ENCODE measurements at places on chromosomes 1 and 21.

DNA sequence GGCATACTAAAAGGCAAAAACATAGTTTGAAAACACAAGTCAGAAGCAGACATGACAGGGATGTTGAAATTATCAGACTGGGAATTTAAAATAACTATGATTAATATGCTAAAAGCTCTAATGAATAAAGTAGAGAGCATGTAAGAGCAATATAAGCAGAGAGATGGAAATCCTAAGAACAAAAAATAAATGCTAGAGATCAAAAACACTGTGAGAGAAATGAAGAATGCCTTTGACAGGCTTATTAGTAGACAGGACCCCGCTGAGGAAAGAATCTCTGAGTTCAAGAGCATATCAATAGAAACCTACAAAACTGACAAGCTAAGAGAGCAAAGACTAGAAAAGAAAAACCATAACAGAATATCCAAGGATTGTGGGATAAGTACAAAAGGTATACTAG lies 93.9 kb downstream of the MPZL1 start:
- no peak for DNase-seq

DNA sequence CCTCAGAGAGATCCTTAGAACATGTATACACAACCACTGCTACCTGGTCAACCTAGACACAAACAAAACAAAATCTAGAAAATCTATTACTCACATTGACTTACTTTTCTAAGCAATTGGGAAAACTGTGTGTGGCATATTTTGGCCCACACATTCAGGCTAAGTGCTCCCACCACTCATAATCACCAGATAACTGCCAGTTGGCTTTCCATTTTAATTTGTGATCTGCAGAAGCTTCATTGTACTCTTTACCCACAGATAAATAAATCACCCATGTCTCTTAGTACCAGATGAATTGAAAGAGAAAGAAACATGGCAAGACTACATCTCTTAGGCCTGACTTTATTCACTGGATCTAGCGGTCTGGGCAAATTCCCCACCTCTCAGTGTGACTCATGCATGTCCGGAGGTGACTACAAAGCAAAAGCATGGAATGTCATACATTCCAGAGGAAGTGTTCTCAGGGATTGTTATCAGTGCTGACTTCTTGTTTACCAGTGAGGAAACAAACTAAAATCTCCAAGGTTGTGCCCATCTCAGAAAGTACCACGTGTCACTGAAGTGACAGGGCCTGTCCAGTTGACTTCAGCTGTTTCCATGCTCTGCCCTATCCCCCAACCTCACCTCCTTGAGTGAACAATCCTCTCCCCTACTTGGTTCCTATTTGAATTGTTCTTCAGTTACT lies 52.4 kb upstream of the BCL10 start:
- peak; percentile 99 for DNase-seq

DNA sequence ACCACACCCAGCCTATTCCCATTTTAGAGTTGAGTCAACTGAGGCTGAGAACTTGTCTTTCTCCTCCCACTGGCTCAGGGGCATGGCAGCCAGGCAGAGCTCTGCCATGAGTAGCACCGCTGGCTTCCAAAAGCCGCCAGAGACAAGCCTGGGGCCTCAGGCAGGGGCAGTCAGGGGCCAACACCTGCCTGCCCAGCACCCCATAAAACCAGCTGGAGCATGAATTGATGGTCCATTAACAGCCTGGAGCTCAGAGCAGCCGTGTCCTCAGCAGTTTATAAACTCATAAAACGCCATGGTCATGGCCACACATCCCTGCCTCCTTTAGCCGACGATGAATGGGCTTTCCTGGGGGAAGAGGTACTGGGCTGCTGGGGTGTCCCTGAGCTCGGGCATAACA lies 50.6 kb upstream of the PAX7 start:
- no peak for DNase-seq

GRCh38 chr1:23343221-23344110 lies 618 bp downstream of the HNRNPR start:
- peak; percentile 87 for DNase-seq

DNA sequence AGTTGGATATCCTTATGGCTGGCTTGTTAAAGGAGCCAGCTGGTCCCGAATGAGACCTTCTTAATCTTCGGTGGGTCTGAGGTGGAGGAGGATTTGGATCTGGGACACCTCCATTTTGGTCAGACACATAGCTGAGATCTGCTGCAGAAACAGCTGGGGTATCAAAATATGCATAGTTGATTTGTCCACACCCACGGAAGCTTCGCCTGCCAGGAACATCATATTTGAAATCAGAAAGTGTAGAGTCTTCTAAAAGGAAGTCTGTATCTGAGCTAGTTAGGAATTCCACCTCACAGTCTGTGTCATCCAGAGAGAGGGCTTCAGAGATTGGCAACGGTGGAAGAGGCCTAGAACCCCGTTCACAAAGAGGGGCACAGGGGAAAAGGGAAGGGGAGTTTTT lies 12.3 kb downstream of the ERRFI1 start:
- no peak for DNase-seq

- DNase-seq, result no peak
These were observed 50.2 kb downstream of the GADD45A start for GRCh38 chr1:67735206-67735605.

- no peak for DNase-seq
These were observed 2.3 kb downstream of the TNNT2 start for GRCh38 chr1:201375169-201375568.

DNA sequence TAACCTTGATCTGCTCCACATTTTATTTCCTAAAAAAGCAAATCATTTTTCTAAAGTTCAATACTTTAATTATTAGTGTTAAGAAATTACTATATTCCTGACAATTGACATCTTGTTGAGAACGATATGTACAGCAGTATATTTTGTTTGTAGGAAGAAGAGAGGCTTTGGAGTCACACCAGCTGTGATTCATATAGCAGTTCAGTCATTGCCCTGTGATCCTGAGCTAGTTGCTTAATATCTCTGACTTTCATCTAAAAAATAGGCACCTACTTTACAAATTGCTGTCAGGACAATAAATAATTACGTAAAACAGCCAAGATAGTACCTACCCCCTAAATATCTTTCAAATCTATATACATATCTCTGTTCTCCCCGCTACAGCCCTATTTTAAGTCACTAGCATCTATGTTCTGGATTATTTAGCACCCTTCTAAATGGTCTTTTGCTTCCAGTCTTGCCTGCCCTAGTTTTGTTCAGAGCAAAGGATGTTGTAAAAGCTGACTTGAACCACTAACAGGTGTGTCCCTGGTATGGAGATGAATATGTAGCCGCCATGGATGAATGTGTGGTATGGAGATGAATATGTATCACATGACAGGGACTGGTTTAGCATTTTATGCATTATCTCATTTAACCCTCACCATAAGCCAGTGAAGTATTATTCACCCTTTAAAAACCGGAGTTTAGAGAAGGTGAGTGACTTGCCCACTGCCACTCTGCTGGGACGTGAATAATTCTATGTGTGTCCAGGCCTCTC lies 42.2 kb downstream of the RNF220 start:
- no peak for DNase-seq

DNA sequence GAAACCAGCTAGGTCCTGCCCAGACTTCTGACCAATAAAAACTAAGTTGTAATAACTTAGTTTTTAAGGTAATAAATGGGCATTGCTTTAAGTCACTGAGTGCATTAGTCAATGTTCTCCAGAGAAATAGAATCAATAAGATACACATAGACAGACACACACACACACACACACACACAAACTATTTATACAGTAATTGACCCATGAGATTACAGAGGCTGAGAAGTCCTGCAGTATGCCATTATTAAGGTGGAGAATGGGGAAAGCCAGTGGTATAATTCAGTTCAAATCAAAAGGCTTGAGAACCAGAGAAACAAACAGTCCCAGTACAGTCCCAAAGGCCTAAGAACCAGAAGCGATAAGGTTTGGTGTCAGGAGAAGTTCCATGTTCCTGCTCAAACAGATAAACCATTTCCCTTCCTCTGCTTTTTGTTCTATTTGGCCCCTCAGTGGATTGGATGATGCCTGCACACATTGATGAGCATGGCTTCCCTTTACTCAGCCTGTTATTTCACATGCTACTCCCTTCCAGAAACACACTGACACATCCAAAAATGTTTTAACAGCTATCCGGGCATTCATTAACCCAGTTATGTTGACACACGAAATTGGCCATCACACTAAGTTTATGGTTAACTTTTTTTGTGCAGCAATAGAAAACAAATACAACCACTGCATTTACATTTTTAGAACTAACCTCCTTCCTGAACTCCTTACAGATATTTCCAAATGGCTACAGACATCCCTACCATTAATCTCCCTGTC lies 828.2 kb upstream of the NCAM2 start:
- no peak for DNase-seq

- DNase-seq, result no peak
These were observed 41.9 kb upstream of the PARP1 start for GRCh38 chr1:226449823-226450222.

DNA sequence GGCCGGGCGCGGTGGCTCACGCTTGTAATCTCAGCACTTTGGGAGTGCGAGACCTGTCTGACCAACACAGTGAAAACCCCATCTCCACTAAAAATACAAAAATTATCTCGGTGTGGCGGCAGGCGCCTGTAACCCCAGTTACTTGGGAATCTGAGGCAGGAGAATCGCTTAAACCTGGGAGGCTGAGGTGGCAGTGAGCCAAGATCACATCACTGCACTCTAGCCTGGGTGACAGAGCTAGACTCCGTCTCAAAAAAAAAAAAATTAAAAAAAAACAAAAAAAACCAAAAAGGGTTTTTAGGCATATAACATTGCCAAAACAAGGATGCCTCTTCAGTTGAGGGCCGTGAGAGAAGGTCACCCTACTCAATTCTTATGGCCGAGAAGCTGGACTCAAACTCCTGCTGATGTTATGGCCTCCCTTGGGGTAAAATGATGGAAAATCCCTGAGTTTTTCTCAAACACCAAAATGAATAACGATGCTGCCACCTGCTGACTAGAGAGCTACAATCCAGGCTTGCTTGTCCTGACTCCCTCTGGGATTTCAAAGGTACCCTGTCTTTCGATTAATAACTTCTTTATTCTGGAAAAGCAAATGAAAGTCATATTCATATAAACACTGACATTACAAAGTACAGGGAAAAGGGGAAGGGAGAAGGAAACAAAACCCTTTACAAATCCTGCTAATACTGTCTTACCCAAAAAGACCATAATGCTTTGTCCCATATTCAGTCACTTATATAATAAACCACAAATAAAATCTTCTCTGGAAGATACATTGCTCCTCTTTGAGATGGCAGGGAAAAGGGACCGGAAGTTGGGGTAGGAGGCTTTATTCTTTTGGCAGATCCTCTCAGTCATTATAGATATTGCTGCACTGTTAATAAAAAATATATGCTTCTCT lies 10.7 kb downstream of the RAB42 start:
- peak; percentile 76 for DNase-seq

DNA sequence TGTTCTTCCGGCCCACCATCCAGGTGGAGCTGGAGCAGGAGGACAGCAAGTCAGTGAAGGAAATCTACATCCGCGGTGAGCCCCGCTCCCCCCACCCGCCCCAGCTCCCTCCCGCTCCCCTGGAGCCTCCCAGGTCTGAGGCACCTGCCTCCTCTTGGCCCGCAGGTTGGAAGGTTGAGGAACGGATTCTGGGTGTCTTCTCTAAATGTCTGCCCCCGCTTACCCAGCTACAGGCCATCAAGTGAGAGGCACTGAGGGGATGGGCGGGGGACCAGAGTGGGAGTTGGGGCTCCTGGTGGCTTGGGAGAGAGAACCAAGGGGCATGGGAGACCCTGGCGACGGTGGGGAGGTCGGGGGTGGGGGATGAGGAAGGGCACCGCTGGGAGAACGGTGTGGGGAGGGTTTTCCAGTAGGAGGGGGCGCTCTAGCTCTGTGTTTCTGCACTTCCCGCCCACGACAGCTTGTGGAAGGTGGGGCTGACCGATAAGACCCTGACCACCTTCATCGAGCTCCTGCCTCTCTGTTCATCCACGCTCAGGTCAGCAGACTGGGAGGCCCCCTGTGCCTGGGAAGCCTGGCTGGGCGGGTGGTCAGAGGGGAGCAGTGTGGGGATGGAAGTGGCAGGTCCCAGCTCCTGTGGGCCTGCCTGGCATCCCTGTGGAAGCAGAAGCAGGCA lies 4.2 kb downstream of the LRRC71 start:
- no peak for DNase-seq

- DNase-seq, result no peak
These were observed 11.7 kb downstream of the PTPRC start for GRCh38 chr1:198650506-198650905.

- DNase-seq, result no peak
These were observed 1.8 kb downstream of the HHIPL2 start for GRCh38 chr1:222546091-222546490.

GRCh38 chr1:23421753-23422240 lies 2.8 kb downstream of the TCEA3 start:
- DNase-seq, result peak; percentile 55

DNA sequence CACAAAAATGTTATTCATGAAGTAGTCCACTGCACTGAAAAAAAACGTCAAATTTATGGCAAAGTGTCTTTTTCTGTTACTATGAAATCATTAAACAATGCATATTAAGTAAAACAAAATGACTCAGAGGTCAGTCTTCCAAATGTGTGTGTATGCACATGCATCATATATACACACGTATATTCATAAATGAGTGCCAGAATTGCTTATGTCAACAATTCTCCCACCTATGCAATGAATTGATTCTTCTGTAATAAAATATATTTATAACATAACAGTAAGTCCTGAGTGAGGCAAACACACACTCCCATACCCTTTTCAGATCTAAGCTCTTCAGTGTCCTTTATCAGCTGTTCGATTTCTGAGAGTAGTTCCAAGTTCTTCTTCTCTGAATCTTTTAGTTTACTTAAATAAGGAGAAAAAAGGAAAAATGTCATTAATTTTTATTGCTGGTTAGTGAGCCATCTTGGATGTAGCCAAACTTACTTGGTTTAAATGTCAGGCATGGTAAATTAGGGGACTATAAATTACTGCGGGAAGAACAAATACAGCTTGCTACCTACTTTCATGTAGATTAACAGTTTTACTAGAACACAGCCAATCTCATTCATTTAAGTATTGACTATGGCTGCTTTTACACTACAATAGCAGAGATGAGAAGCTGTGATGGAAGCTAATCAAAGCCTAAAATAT lies 131.9 kb downstream of the COQ8A start:
- no peak for DNase-seq

DNA sequence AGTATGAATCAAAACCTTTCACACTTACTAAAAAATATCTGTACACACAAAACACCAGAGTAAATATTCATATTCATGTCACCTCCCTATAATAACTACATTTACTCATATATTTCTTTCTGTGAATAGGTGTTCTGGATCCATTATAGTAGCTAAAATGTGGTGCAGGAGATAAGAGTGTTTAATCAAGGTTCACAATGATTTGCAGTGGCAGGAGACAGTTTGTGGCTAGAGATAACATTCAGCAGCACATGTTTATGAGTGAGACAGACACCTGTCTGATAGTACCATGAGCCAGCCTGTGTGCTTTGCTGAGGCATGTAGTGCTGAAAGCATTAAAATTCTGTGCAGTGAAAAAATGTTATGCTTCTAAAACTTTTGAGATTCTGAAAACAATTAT lies 410.3 kb downstream of the SRGAP2C start:
- no peak for DNase-seq

Data from fibroblast of skin of right biceps (primary cell).